ENCODE measurements at places on chromosomes 7 and 10.

DNA sequence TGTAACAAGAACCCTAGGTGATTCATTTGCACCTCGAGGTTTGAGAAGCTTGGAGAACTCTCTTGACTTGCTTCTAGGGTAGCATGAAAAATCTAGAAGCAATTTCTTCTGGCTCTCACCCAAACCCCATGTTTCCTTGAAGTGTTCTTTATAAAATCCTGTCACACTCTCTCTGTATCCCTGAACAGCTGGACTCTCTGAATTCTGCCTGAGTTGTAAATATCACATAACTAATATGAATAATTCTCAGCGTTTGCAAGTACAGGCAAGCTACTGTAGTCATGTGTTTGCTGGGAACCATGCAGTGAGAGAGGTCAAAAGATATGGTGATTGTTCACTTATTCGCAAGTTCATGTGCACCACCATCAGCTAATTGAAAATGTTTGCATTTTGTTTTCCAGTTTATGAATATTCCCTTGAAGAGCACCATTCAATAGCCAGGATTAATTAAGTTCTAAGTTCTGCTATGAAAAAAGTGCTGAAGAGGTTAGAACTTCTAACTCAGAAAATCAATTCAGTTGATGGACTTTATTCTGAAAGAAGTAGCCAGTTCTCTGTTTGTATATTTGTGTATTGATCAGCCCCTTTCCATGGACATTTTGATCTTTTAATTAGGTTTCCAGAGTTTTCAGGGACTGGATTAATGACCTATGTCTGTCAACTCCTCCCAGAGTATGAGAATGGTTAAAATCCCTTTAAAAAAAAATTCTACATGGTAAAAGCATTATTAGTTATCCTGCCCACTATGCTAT lies 243.0 kb downstream of the PLXDC2 start:
- DNase-seq = peak; percentile 71

GRCh38 chr10:113350311-113351040 lies 202.4 kb upstream of the HABP2 start:
- no peak for DNase-seq

GRCh38 chr10:15183689-15184481 lies 15.4 kb upstream of the NMT2 start:
- no peak for DNase-seq

DNA sequence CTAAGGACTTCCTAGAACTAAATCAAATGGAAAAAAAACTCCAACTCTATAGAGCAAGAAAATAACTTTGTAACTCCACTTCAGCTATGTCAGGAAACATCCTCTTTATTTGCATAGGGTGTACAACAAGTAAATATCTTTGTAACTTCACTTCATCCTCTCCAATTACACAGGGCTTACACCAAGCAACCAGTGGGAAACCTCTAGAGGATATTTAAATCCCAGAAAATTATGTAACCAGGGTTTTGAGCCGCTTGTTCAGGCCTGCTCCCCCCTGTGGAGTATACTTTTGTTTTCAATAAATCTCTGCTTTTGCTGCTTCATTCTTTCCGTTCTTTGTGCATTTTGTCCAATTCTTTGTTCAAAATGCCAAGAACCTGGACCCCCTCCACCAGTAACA lies 22.2 kb downstream of the LIPJ start:
- no peak for DNase-seq

DNA sequence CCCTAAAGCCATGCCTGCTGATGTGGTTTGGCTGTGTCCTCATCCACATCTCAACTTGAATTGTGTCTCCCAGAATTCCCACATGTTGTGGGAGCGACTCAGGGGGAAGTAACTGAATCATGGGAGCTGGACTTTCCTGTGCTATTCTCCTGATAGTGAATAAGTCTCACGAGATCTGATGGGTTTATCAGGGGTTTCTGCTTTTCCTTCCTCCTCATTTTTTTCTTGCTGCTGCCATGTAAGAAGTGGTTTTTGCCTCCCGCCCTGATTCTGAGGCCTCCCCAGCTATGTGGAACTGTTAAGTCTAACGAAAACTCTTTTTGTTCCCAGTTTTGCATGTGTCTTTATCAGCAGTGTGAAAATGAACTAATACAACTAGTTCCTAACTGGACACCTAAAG lies 11.8 kb downstream of the MACROH2A2 start:
- peak; percentile 9 for DNase-seq

- no peak for DNase-seq
Observed at GRCh38 chr10:32972460-32972859, 14.4 kb upstream of the ITGB1 start.

DNA sequence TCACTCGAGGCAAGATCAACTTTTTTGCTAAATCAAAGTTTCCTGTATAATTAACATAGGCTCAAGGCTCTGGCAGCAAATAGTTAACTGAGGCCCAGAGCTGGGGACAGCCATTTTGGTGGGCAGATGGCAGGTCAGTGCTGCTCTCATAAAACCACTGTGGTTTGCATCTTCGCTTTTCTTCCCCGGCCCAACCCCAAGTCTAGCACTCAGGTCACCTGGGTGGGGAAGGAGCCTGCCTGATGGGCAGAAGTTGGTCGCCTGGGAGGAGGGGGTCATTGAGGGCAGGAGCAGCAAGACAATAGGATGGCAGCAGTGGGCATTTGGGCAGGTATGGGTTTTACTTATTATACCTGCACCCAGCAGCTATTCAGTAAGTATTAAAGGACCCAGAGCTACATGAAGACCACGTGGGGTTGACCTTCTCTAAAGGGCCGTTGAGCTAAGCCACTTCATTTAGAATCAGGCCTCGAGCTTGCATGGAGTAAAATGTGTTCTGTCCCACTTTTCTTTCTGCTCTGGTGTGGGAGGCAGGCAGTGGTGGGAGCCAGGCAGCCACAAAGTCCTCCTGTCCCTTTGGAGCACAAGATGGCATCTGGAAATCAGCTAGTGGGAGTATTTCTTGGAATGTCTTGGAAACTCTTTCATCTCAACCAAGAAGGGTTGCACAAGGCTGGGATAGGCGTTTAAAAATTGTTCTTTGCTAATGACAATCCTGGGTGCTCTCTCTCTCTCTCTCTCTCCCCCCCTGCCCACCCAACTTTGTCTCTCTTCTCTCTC lies 133.4 kb downstream of the SPAG6 start:
- DNase-seq = no peak

GRCh38 chr10:48945441-48946130 lies 5.9 kb upstream of the LRRC18 start:
- DNase-seq = no peak

DNA sequence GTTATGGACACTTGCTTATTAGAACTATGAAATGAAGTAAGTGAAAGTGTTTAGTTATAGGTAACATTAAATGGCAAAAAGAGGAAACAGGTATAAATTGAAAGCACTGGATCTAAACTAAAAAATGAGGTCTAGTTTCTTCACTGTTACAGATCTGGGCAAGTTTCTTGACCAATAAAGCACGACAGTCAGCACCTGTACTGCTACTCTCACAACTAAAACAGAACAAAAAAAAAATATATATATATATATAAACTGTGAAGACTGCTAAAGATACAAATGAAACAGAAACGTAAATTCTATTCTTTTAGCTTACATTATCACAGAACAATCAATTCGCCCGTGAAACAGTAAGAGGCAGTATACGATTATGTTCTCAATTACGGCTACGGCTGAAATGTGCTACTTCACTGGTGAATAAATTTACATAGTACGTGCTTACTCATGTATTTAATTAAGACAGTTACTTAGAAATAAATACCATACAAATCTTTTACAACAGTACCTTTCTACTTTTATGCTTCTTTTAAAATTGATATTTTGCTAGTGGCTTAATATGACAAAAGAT lies 4.2 kb downstream of the AHR start:
- peak; percentile 49 for DNase-seq
